ENCODE measurements at places on chromosomes 1 and 21.

DNA sequence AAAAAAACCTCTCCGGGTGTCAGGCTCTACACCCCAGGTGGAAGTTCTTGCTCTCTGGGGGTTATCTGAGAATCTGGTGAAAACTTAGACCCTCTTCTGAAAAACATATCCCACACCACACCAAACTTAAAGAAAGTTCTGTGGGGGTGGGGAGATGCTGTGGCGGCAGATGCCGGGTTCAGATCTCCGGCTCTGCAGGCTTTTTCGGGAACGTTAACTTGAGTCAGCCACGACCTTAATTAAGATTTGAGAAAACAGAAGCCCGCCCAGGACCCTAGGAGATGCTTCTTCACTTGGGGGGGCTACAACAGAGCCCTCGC is 2.3 kb downstream of the RCC2 start:
- no peak for DNase-seq

GRCh38 chr1:67700220-67700619 is 15.2 kb downstream of the GADD45A start:
- no peak for DNase-seq

- DNase-seq, result no peak
Observed at GRCh38 chr1:21174654-21175323, 1.9 kb downstream of the EIF4G3 start.

- no peak for DNase-seq
Observed at GRCh38 chr1:234925440-234926263, 203.0 kb downstream of the TOMM20 start.

DNA sequence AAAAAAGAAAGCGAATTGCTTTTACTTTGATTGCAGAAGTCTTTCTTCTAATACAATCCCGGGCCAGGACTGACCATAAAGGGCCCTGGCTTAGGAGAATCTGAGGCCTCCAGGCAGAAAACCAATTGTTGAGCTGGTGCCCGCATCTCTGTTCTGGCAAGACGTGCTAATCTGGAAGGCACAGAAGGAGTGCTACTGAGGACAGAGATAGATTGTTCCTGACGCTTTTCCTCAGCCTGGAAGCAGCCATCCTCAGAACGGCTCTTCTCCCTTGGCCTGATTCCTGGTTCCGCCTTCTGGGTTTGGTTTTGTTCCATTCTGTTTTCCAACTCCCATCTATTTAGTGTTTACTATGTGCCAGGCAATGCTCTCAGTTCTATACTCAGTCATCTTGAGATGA is 44.8 kb upstream of the SPOCD1 start:
- no peak for DNase-seq

GRCh38 chr1:211420389-211420788 is 71.6 kb downstream of the RD3 start:
- DNase-seq, result no peak

DNA sequence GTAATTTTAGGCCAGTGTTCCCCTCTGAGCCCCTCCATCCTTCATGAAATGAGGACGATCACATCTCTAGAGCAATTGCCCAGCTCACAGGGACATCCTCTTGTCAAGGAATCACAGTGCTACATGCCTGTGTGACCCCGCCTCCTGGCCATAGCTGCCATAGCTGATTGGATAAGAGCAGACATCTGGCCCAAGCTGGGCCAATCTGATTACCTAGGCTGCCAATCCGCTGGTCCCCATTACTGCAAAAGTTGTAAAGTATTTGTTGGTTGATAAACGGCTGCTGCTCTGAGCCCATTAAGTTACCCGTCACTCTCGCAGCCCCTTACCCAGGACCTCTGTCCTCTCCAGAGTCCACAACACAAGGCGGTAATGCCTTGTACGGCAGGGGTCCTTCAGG is 8.3 kb downstream of the NT5C1A start:
- no peak for DNase-seq

GRCh38 chr21:45484318-45484717 is 57.9 kb downstream of the SLC19A1 start:
- DNase-seq, result no peak

DNA sequence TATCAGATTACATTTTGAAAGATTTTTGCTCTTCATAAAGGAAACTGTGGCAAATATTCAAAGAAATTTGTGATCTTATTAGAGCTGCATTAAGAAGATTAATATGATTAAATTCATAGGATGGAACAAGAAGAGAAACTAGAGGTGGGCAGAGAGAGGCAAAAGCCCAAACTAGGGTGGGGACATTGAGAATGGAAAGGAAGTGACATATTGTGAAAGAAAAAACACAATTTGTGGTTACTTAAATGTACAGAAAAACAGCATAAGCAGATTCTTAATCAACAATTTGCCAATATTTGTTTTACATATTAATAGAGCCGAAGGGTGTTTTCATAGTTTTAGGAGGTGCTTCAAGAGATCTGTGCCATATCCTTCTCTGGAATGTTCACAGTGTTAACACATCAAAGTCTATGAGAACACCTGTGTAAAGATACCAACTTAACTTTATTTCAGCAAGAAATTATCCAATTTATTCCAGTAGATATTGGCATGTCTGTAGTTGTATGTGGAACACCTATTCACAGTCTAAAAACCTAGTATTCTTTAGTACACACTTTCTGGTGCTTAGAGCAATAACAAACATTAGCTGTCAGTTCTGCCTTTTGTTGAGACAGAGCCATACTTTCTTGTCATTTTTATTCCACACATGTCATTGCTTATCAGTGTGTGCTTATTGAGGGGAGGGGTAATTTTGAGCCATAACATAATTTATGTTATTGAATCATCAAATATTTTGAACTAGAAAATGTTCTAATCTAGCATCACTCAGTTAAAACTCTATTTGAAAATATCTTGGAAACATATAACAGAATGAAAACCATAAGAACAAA is 401.5 kb downstream of the PTPRC start:
- DNase-seq, result no peak

GRCh38 chr1:9643351-9644256 is 7.9 kb upstream of the PIK3CD start:
- DNase-seq, result no peak

DNA sequence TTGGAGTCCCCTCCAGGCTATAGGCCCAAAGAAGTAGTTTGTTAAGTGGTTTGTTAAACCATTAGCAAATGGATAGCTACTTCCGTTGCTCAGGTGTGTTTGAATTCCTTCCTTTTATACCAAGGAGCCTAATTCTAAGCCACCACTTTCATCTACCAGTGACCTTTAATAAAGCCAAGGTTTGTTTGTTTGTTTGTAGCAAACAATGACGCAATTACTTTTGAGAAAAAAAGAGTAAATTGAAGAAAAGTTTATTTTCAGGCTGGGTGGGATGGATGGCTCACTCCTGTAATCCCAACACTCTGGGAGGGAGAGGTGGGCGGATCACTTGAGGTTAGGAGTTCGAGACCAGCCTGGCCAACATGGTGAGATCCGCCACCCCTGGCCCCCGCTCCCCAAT is 30.8 kb upstream of the RD3 start:
- no peak for DNase-seq

DNA sequence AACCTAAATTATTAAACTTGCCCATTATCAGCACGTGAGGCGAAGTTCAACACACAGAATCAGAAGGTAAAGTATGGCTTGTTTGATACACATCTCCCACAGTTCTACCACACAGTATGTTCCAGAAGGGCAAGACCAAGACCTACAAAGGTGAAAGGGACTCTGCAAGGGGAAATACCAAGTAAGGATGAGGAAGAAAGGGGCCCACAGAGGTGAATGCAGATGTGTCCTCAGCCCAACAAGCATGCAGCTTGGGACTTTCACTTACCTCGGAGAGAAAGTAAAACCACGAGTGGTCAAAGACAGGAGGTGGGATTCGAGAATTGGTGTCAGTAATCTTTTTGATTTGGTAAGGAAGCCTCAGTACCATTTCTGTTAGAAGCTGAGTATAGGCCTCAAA is 85.8 kb downstream of the UBR4 start:
- DNase-seq, result no peak

DNA sequence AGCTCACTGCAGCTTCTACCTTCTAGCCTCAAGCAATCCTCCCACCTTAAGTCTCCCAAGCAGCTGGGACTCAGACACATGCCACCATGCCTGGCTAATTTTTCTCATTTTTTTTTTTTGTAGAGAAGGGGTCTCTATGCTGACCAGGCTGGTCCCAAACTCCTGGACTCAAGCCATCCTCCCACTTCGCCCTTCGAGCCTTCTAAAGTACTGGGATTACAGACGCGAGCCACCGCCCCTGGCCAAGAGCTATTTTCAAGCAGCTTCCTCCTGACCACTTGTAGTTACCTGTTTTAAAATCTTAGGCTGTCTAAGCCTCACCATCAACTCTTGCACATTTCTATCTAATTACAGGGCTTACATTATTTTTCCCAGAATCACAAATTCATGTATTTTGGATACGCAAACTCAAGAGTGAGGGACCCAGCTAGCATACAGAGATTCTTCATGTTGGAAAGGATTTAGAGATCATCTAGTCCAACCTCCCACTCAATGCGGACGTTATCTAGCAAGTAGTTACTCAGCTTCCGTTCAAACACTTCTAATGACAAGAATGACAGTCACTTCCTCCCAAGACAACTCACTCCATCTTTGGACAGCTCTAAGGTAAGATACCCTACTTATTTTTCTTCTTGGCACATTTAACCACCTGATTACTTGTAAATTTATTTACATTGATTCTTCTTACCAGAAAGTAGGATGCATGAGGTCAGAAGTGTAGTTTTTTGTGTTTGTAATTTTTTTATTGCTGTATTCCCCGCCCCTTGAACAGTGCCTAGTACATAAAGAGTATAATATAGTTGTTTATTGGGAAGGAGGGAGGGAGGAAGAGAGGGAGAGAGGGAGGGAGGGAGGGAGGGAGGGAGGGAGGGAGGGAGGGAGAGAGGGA is 65.4 kb downstream of the LUZP1 start:
- DNase-seq, result no peak

DNA sequence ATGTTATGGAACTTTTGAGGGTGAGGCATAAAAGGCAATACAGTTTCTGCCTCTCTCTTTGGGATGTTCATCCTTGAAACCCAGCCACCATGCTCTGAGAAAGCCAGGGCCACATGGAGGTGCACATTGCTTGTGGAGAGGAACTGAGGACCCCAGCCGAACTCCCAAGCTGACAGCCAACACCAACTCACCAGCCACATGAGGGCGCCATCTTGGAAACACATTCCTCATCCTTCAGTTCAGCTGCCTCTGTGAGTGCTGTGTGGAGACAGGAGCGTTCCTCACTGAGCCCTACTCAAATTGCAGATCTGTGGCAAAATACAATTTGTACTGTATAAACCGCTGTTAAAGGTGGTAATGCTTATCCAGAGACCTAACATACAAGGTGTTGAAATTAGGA is 137.5 kb downstream of the GABPA start:
- DNase-seq, result no peak

DNA sequence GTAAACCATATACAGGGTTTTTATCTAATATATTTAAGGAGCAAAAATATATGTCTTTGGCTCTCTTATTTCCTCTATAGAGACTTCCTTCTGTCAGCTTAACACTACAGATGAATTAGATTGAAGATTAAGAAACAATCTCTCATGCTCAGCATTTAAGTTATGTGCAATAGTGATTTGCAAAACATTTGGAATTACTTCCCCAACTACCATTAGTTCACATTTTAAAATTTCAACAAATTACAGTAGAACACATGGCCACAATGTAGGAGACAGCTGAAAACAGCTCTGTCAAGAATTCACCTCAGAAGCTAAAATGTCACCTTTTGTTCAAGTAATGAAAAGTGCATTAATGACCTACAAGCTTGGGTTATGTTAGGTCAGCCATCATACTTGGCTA is 177.9 kb downstream of the EIF4G3 start:
- no peak for DNase-seq

DNA sequence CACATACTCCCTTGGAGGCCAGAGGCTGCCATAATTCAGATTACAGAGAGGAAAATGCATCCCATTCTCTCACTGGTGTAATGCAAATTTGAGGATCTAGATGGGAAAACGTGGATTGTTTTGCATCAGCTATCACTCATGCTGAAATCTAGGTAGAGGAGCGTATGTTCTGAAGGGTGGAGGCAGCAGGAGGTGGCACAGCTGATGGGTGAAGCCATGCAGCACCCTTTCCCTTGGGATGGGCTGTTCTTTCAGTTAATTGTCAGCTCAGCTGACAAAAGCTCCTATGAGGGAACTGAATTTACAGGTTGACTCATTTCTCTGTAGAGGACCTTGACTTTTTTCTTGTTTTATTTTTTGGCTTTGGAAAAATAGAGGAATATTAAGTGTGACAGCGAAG is 41.8 kb downstream of the CAMTA1 start:
- no peak for DNase-seq

GRCh38 chr1:244053831-244054230 is 2.7 kb downstream of the ZBTB18 start:
- DNase-seq, result no peak

DNA sequence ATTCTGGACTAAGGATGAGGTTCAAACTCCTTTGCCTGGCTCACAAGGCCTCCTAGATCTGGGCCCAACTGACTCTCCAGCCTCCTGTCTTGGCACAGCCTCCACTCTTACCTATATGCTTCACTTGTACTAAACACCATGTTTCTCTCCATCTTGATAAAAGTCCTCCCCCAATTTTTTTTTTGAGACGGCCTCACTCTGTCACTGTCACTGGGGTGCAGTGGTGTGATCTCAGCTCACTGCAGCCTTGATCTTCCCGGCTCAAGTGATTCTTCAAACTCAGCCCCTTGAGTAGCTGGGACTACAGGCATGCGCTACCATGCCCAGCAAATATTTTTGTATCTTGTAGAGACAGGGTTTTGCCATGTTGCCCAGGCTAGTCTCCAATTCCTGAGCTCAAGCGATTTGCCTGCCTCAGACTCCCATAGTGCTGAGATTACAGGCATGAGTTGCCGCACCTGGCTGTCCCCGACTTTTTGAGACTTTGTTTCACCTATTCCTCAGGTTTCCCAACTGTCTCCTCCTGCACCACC is 39.7 kb downstream of the CD34 start:
- no peak for DNase-seq

DNA sequence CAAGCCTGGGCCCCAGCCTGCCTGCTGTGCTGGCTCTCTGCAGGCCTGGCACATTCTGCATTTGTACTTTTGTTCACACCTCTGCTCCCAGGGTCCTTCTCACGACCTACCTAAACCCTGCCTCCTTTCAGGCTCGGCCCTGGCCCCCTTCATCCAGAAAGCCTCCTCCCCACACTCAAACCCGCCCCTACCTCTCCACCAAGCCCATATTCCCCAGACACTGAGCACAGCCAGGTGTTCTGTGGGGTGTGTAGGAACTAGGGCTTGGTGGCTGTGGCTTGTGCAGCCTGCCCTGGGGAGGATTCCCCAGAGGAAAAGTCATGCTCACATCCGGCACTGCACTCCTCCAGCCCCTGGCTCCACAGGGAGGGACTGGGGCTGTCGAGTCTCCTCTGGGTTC is 8.2 kb upstream of the MIXL1 start:
- DNase-seq, result no peak

- no peak for DNase-seq
Observed at GRCh38 chr1:48107516-48107915, 110.3 kb upstream of the TRABD2B start.

GRCh38 chr1:192546596-192547190 is 28.9 kb upstream of the RGS1 start:
- DNase-seq, result no peak
